C1 segment of cervical spinal cord (tissue), 14 donors: ENCODE measurements at places on chromosomes 2 and 18.

DNA sequence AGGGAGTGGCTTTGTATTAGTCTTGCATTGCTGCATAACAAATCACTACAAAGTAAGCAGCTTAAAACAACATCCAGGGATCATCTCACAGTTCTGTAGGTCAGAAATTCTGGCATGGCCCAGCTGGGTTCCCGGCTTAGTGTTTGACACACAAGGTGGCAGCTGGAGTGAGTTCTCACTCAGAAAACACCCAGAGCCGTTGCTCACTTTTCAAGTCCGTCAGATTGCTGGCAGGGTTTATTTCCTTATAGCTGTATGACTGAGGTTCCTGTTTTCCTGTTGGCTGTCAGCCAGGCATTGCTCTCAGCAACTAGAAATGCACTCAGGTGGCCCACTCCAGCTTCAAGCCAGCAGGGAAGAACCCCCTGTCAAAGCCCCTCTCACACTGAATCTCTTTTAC, 324.1 kb downstream of the CCDC178 start:
- DNase-seq, result no peak

GRCh38 chr2:221943076-221943810, 355.6 kb downstream of the PAX3 start:
- peak; percentile 8 for DNase-seq

GRCh38 chr2:98691303-98691702, 39.6 kb downstream of the MGAT4A start:
- no peak for DNase-seq

- no peak for DNase-seq
Measured at GRCh38 chr18:2222270-2223185, 348.8 kb downstream of the METTL4 start.

DNA sequence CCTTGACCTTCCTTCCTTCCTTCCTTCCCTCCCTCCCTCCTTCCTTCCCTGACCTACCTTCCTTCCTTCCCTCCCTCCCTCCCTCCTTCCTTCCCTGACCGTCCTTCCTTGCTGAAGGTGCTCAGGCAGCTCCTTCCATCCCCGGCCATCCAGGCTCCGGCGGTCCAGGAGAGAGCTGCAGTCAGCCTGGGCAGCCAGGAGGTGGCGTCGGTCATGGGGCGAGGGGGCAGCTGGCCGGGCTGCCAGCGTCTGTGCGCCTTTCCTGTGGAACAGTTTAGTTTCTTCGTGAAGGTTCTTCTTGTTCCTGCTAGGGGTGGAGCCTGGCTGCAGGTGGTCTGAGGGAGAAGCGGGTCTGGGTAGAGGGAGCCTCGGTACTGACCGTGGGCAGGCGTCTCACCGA, 15.7 kb downstream of the GPR35 start:
- DNase-seq, result no peak

DNA sequence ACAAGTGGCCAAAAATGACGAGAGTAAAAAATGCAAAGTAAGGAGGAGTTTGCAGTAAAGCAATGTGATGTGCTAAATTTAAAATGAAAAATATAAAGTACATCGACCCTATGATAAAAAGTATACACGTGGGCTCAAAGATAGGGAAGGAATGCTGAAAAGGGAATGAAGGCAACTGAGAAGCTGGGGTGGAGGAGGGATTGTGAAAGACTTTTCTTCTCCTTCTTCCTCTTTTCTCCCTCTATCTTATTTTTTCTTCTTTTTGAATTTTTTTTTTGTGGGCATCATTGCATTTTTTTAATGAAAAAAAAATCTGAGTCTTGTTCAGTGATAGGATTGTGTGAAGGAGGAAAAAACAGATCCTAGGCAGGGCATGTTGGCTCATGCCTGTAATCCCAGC, 57.6 kb upstream of the STK17B start:
- no peak for DNase-seq

DNA sequence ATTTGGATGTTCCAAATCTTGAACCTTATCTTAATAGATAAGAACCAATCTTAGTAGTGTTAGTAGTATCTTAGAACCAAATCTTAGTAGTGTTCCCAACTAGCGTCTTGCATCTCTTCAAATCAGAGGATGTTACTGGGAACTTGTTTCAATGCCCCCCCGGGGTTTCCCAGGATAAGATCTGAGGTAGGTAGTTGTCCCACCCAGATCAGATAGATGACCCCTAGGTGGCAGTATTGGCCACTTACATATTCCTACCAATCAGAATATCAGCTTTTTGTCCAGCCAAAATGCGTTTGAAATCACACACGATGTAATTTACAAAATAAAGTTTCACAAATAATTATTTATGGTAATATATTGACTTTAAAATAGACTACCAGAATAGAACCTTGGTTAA, 314.8 kb downstream of the MBD2 start:
- DNase-seq, result no peak

GRCh38 chr2:162092658-162093556, 18.9 kb upstream of the DPP4 start:
- DNase-seq, result no peak

- DNase-seq, result no peak
Measured at GRCh38 chr18:61286867-61287266, 46.4 kb upstream of the CDH20 start.

DNA sequence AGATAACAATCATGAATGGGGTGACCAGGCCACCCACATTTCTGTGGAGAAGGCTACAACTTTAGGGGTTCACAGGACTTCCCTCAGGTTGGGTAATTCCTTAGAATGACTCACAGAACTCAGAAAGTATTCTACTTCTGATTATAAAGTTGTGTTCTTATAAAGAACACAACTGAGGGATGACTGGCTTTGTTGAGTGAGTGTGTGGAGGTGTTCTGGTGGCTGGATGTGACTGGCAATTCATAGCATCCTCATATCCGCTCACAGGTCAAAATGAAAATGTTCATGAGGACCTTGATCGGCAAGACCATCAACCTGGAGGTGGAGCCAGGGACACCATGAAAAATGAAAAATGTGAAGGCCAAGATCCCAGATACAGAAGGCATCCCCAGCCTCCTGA, 143.3 kb upstream of the CAB39 start:
- DNase-seq, result no peak

DNA sequence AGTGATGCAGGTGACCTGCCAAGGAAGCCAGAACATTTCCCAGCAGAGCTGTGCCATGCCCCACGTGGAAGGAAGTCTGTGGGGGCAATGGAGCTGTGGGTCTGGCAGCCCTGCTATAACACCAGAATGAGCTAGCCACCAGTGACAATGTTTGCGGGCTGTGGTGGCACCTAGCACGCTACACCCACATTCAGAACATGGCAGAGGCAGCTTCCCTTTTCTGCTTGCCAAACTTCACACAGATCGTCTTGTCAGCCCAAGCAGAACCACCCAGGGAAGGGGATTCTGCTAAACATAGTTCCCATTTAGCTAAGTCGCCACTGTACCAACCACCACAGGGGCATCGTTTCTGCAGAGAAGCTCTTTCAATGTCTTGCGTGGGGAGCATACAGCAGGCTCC, 27.0 kb upstream of the CCDC93 start:
- DNase-seq, result no peak

DNA sequence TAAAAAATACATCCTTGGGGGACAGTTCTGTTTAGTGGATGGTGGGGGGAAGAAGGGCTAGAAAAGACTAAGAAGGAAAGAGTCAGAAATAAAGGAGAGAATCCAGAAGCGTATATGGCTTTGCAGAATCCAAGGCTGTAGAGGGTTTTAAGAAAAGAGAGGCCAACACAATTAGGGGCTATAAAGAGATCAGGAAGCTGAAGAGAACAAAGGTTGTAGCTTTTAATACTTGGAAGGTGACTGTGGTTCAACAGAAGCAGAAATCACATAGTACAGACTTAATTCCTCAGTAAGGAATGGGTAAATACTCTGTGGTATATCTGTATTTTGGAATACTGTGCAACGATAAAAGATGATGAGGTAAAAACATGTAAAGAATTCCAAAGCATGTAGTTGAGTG, 286.4 kb downstream of the AGPS start:
- DNase-seq, result no peak

GRCh38 chr2:185108588-185108987, 510.3 kb downstream of the ZNF804A start:
- DNase-seq, result no peak

GRCh38 chr2:130764035-130764820, 8.9 kb downstream of the AMER3 start:
- no peak for DNase-seq

DNA sequence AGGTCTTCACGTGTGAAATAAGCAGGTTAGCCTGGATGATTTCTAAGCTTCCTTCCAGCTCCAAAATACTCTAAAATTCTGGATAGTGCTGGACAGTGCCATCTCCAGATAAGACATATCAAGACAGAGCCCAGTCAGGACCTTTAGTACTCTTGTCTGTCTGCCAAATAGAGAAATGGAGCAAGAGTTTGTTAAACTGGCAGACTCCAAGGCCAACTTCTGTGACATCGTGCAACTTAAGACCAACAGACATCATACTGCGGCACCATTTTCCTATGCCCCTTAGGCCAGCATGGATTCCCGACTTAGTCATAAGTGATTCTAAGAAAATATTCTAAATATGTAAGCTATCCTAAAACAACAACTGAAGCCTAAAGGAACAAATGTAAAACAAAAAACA, 118.6 kb downstream of the RBMS1 start:
- DNase-seq, result no peak

- no peak for DNase-seq
Measured at GRCh38 chr2:176104316-176105077, 2.6 kb upstream of the HOXD11 start.

DNA sequence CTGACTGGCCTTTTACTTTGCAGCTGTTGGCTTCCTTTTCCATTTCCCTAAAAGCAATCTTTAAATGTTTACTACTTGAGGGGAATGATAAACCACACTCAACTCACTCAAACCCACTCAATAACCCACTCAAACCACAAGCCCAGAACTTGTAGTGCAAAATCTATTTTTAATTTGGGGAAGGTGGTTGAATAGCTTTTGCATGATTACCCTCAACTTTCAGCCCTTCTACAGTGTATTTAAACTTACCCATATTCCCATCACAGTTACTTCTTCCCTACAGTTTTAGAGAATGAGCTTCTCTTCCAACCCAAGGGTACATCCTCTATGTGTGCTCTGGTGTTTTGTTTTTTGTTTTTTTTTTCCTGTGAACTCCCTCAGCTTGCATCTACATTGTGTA, 636.1 kb downstream of the TDRD15 start:
- no peak for DNase-seq

GRCh38 chr2:29462293-29462692, 347.1 kb downstream of the CLIP4 start:
- DNase-seq, result no peak

- no peak for DNase-seq
Measured at GRCh38 chr18:75879196-75879595, 451.7 kb upstream of the SMIM21 start.

DNA sequence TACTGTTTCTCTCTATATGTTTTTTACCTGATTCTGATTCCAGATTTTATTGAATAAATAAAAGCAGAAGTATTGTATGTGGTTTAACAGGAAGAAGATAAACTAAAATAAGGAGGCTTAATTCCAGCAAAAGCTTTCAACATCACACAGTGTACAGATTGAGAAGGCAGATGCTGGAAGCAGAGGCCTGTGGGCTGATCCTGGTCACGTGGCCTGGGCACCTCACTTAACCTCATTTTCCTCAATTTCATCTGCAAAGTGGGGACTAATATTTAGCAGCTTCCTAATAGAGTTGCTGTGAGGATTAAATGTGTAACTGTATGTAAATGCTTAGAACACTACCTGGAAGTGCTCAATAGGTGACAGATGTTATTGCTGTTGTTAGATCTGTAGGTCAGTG, 58.0 kb downstream of the CDCA7 start:
- no peak for DNase-seq

- DNase-seq, result no peak
Measured at GRCh38 chr2:23901966-23902846, 24.7 kb downstream of the ATAD2B start.

DNA sequence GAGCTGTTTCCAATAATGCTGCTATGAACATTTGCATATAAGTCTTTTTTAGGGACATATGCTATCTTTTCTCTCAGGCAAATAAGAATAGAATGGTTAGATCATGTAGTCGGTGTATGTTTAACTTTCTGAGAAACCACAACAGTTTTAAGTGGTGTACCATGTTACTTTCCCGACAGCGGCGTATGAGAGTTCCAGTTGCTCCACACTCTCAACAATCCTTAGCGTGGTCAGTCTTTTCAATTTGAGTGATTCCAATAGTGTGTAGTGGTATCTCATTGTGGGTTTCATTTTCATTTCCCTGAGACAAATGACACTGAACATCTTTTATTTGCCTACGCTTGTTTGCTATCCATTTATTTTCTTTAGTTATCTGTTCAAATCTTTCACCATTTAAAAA, 149.5 kb downstream of the ACOXL start:
- DNase-seq, result no peak

GRCh38 chr2:58057707-58058530, 11.3 kb downstream of the VRK2 start:
- DNase-seq, result no peak

DNA sequence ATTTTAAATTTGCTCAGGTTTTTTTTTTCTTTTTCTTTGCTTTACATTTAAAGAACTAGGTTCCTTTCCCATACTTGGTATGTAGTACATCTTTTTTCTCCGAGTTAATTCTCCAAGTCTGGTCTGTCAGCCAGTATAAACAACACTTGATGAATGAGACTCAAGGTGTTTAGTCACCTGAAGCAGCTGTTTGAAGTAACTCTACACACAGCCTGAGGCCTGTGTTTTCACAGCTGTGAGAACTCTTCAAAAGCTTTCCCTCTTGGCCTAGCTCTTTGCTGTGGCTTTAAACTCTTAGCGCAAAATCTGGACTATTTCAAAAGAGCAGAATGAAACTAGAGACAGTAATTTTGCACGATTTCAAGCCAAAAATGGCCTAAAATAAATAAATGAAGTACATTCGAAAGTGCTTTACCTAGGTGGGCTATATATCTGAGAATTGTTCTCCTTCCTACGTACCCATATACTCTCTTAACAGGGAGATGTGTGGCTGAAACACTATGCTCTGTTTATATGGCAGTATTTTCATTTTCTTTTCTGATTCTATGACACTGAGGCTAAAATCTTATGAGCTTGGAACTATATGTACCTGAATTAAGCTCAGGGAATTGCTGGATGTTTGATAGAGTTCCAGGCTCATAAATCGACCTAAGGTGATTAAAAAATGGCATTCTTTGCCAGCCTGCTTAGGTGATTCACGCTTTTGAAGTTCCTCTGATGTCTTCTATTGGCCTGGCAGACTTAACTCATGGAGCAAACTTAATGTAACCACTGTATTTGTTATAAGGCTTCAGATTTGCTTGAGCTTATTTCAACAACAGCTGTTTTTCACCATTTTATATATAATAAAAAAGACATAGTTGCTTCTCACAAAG, 1044.1 kb upstream of the ZEB2 start:
- no peak for DNase-seq

GRCh38 chr2:66717973-66718372, 283.0 kb downstream of the MEIS1 start:
- DNase-seq, result no peak

- DNase-seq, result no peak
Measured at GRCh38 chr2:53660886-53661285, 106.7 kb upstream of the CHAC2 start.

DNA sequence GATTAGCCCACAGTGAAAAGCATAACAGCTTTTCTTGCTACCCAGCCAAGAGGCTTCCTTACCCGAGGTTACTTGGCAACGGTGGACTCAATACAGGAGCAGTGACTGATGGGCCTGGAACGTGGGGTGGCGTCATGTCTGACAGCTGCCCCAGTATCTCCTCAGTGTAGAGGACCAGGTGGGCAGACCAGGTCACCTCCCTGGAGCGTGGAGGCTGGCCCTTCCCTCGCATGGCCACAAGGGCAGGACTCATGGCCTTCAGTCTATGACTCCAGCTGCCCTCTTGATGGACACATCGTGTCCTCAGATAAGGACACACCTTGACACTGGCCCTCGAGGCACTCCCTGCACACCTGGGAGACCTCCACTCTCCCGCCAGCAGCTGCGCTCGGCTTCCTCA, 6.4 kb downstream of the ASPRV1 start:
- no peak for DNase-seq

- no peak for DNase-seq
Measured at GRCh38 chr2:149027590-149028250, 10.8 kb upstream of the LYPD6B start.
